ENCODE measurements at places on chromosomes 1 and 21.

- no peak for DNase-seq
These were observed 29.7 kb downstream of the PBX1 start for GRCh38 chr1:164588516-164589341.

- DNase-seq: no peak
These were observed 22.5 kb upstream of the SIKE1 start for GRCh38 chr1:114803001-114803400.

DNA sequence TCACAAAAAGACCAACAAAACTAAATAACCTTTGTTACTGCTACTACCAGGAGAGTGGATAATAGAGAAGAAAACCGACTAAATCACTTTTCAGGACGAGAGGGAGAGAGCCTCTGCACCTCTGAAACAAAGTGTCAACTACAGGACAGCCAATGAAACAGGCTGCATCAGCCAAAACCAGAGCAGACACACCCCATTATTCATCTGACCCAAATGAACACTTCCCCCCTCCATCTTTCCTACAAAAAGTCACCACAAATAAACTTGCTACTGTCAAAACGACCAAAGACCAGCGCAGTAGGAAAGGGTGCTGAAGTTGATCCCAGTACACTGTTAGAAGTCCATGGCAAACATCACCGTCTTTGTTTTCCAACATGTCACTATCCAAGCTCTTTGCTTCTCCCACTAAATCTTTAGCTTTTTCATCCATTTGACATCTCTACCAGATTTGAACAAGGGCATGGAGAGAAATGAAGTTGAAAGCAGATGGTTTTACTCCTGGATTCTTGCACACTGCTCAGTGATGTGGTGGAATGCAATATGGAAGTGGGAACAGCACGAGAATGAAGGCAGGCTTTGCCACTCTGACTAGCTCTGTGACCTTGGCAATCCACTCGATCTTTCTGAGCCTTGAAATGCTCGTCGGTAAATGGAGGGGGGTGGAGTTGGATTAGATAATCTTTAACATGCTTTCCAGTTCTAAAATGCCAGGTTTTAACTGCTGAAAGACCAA is 20.5 kb downstream of the DSTYK start:
- no peak for DNase-seq

GRCh38 chr21:35491920-35492678 is 443.0 kb upstream of the RUNX1 start:
- DNase-seq: no peak

DNA sequence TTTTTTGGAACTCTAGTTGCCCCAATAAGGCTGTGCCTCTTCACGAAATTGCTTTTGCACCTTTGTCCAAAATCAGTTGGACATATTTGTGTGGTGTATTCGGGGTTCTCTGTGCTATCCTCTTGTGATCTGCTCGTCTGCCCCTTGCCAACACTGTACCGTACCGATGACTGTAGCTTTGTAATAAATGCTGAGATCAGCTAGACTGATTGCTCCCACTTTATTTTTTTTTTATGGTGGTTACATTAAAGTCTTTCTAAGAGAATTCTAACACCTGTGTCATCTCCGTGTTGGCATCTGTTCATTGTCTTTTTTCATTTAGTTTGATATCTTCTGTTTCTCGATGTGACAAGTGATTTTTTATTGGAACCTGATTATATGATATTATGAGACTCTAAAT is 94.1 kb downstream of the ADARB1 start:
- no peak for DNase-seq

- no peak for DNase-seq
These were observed 101.4 kb downstream of the LHX9 start for GRCh38 chr1:198018529-198018928.

DNA sequence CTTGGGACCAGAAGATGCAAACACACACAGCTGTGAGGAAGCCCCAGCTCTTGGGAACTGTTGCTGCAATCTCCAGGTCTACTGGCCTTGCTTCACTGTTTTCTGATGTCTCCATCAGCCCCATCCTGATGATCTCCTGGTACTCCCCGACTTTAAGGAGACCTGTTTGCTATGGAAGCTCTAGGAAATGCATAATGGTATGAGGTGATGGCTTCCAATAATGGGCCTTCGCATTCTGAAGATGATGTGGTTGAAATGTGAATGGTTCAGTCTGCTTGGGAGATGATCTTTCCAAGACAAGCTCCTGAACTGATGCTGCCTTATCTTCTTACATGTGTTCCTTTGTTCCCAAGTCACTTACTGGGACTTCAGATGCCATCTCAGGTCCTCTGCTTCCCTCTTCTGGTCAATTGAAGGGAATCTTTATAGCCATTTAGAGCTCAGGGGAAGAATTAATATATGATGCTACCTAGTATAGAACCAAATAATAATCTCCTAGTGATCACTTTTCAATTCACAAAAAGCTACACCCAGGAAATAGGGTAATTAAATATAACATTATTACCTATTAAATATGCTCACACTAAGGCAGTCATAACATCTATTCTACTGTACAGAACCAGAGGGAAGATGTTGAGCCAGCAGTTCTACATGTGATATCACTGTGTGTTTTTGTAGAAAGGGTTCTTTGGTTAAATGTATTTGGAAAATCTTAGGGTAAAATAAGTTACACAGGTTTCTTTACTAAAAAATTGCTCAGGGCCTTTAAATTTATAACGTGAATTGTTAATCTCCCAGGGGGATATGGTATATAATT is 73.9 kb upstream of the VTCN1 start:
- peak; percentile 47 for DNase-seq

- DNase-seq: no peak
These were observed 167.5 kb downstream of the KCNT2 start for GRCh38 chr1:196440711-196441110.

- no peak for DNase-seq
These were observed 31.7 kb downstream of the RCSD1 start for GRCh38 chr1:167661527-167662426.
